ENCODE measurements at places on chromosomes 13 and 19.

DNA sequence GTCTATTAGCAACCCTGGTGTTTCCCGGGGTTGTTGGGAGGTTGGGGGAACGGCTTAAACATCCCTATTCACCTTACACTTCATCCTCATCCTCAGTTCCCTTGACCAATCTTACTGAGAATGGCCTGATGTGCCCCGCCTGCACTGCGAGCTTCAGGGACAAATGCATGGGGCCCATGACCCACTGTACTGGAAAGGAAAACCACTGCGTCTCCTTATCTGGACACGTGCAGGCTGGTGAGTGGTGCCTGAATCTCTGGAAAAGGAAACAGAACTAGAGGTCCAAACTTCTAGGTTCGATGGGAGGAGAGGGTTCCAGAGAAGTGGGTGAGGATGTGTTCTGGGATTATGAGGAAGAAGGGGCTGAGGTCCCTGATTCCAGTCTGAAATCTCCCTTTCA, 5.9 kb downstream of the PINLYP start:
- DNase-seq: no peak

DNA sequence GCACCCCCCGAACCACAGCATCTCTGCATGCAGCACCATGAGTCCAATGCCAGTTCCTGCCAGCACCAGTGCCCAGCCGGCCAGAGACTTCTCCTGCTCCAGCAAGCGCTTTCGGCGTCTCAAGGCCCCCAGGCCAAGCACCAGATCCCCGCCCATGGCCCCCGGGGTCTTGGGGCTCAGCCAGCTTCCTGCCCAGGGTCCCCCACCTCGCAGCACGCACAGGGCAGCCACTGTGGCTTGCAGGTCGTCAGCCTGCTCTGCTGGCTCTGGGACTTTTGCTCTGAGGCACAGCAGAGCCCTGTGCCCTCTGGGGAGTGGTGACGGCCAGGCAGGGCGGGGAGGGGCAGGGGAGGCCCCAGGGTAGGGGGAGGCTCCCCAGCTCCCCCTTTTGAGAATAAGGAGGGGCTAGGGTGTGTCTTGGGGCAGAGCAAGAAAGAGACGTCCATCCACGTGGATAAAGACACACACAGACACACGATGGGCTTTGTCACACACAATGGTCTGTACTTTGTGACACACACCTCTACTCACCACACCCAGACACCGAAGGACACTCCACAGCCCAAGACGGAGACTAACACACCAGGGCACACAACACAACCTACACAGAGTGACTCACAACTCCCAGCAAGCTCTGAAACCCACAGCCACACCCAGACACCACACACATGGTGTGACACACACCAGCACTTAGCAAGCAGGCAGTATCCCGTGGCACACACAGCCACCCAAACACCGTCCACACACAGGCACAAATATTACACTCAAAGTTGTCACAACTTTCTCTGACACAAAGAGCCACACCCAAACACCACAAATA, at the start of gene KCNN4:
Gene KCNN4, minus strand, starts transcription at position 268 of the 820 bp plus-strand sequence. Its CDS starts 112 bp downstream, at position 156.
- peak; percentile 58 for DNase-seq

DNA sequence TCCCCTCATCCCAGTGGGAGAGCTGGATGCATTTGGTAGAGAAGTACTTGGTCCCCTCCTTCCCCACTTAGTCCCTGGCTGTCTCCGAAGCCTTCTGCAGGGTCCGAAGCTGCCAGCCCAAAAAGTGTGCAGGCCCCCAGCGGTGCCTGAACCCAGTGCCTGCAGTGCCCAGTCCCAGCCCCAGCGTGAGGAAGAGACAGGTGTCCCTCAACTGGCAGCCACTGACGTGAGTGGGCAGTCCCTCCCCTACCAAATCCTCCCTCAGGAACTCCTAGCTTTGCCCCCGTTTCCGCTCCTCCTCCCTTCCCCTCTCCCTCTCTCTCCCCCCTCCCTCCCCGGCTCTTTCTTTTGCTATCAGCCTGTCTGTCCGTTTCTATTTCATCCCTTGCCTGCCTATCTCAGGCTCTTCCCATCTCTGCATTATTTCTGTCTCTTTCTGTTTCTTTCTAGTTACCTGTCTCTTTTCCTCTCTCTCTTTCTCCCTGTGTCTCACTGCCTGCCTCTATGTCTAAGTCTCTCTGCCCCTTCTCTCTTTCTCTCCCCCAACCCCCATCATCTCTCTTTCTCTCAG, 1.8 kb upstream of the LTBP4 start:
- DNase-seq: no peak

- DNase-seq: peak; percentile 99
Measured at GRCh38 chr19:54463531-54464043, at the start of gene LENG9. Gene LENG9, minus strand, starts transcription at chr19:54463778. Its CDS starts 252 bp downstream, at chr19:54463526.

GRCh38 chr19:6800991-6801484, 28.5 kb downstream of the VAV1 start:
- peak; percentile 41 for DNase-seq

All from fibroblast of skin of right quadriceps (primary cell).